ENCODE measurements at places on chromosomes 6 and 20.

DNA sequence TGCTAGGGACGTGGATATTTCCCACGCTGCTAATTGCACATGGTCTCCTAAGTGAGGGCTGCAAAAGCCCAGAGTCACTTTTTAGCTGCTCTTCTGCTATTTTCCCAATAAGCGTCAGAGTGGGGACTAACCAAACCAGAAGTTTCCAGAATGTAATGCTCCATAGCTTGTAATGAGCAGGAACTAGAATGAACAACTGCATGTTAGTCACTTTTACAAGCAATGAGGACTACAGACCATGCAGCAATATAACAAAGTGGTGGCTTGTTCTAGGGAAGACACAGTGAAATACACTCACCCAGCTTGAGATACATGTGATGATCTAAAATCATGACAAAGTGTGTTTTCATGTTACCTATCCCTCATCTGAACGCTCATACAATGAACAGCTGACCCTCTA lies 314.1 kb upstream of the SGK1 start:
- no peak for DNase-seq

DNA sequence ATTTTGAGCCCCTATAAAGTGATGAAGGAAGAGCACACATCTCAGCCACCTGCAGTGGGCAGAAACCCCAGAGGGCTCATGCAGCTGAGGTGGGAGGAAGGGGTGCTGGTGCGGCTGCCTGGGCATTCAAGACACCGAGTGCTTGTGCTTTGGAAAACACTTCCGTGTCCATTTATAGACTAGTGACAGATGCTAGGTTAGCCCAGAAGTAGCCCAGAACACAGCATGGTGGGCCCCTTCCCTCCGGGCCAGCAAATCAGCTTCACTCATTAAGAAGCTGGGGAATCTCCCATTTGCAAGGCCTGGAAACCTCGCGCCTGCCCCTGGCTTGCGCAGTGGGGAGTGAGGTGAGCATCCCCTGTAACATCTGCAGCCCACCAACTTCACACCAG lies 12.9 kb downstream of the BEND3 start:
- no peak for DNase-seq

DNA sequence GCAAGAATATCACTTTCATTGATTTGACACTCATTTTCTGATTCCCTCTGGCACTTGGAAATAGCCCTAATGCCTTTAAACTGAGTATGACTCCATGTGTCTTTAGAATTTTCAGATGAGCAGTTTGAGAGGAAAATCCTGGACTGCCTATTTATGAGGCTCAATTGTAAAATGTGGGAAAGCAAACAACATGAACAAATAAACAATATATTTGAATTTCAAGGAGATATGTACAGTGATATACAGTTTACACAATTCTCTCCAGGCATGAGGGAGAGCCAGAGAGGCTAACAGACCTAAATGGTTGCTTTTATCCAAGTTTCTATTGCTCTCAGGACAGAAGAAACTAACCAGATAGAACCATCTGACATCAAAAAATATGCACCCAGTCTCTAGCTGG lies 748.2 kb upstream of the NRSN1 start:
- DNase-seq: no peak

GRCh38 chr6:105892577-105893262 lies 193.4 kb upstream of the PRDM1 start:
- no peak for DNase-seq

Data from tongue (tissue), 3 donors.